Endothelial cell (in vitro differentiated cells): ENCODE measurements at places on chromosomes 12 and 14.

DNA sequence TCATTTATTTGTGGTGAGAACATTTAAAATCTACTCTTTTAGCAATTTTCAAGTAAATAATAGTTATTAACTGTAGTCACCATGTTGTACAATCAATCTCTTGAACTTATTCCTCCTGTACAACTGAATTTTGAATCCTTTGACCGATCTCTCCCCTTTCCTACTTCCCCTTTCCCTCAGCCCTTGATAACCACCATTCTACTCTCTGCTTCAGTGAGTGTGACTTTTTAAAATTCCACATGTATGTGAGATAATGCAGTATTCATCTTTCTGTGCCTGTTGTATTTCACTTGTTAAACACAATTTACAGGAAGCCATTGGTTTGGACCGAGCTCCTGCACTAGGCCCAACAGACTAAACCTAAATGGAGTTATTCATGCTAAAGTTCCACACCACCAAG, 458.9 kb upstream of the PDE3A start:
- DNase-seq = no peak

GRCh38 chr14:32567543-32568384, 238.7 kb downstream of the AKAP6 start:
- DNase-seq = no peak

DNA sequence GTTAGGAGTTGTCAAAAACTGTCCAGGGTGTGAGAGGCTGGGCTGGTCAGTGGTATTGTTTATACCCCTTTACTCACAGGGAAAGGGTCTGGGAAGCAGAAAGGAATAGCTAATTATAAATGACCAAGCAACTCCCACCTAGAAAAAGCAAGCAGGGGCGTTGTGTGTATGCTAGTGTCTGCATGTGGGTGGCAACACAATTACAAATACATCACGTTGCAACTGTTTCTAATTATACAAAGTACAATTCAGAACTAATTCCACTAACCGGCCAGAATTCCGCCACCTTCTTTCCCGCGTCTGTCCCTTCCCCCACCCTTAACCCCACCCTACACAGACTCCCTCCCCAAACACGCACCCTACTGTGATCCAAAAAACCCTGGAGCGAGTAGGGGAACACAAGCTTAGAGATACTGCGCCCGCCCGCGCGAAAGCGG, 2.2 kb downstream of the DPF3 start:
- no peak for DNase-seq

- peak; percentile 57 for DNase-seq
Measured at GRCh38 chr12:67069451-67070306, 199.5 kb upstream of the CAND1 start.

- DNase-seq = no peak
Measured at GRCh38 chr14:56803816-56804535, 6.3 kb downstream of the OTX2 start.

- DNase-seq = no peak
Measured at GRCh38 chr12:31780096-31780495, 51.3 kb upstream of the AMN1 start.

- no peak for DNase-seq
Measured at GRCh38 chr12:47111392-47111778, 31.6 kb upstream of the AMIGO2 start.

DNA sequence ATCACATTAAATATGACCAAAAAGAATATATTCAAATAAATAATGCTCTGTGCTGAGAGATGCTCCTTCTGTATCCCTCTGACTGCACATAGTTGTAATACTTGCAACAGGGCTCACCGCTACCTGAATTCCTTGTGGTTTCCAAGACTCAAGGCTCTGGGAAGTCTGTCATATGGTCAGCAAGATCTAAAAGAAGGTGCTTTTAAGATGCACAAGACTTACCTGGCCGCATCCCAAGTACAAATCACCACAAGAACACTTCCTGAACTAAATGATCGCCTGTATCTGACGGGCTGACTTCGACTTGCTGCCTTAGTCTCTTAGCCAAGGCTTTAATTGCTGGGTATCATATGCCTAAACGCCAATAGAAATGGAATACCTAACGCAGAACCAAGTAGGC, 67.2 kb downstream of the HECTD4 start:
- no peak for DNase-seq
